ENCODE measurements at places on chromosomes 13 and 19.

DNA sequence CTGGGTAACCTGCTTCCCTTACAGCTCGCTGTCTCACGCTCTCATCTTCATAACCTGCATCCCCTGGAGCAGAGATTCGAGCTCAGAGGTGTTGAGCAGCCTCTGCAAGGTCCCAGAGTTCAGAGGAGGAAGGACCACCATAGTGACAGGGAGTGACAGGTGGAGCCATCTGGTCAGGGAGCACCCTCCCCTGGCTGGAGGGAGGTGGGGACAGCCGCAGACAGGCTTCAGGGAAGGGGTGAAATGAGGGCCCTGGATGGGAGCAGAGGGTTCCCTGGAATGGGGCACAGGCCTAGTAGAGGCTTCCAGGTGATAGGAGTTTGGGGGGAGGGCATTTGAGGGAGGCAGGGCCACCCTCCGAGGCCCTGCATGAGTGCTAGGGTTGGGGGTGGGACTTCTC is 82.1 kb downstream of the ZNF429 start:
- DNase-seq, result no peak

- no peak for DNase-seq
Measured at GRCh38 chr13:35672611-35673010, 196.1 kb upstream of the MAB21L1 start.

- no peak for DNase-seq
Measured at GRCh38 chr19:2771786-2772674, 11.0 kb downstream of the SGTA start.

DNA sequence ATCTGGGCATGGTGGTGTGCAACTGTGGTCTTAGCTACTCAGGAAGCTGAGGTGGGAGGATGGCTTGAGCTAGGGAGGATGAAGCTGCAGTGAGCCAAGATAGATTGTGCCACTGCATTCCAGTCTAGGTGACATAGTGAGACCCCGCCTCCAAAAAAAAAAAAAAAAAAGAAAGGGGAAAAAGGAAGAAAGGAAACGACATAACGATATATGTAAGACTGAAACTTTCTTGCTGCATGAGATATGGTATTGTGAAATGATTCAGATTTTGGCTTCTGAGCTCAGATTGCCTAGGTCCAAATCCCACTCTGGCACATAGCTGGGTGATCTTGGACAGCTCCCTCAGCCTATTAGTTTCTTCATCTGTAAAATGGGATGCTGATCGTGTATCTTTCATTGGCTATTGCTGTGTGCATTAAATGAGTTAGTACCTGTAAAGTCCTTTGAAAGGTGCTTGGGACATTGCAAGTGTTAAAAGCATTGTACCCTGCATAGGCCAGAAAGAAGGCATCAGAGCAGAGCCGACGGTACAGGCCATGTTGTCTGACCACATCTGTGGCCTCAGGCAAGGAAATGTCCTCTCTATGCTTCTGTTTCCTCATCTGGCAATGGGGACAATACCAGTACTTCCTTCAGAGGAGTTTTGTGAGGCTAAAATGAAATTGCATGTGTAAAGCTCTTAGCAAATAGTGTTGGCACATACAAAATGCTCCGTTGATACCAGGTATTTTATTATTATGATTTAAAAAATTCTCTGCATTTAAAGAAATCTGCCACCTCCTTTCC is 32.6 kb upstream of the SLC46A3 start:
- no peak for DNase-seq

DNA sequence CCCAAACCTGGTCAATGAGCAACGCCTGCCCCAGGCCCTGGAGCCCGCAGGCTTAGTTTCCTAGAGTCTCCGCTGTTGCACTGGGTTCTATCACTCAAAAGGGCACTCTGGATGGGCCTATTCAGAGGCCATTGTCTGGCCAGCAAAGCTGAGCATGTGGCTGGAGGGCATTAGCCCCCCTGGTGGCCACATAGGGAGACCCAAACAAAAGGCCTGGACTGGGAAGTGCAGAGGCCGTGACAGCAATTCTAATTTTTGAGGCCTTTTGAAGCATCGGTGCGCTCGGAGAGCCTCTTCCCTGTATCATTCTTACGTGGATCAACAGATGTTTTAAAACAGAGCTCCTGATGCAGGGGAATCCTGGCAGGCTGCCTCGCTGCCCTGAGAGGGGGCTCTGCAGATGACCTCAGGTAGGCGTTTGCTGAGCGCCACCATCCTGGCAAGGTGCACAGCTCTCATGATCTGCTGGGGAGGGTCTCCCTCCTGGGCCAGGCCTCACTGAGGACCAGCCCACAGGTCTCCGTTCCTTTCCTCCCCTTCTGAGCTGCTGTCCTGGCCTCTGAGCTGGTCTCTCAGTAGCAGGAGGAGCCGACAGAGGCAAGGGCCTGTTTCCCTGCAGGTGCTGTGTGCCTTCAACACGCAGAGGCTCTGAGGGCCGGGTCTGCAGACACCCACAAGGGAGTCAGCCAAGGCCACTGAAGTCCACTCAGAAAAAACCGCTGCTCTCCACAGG is 190.5 kb downstream of the URI1 start:
- no peak for DNase-seq

DNA sequence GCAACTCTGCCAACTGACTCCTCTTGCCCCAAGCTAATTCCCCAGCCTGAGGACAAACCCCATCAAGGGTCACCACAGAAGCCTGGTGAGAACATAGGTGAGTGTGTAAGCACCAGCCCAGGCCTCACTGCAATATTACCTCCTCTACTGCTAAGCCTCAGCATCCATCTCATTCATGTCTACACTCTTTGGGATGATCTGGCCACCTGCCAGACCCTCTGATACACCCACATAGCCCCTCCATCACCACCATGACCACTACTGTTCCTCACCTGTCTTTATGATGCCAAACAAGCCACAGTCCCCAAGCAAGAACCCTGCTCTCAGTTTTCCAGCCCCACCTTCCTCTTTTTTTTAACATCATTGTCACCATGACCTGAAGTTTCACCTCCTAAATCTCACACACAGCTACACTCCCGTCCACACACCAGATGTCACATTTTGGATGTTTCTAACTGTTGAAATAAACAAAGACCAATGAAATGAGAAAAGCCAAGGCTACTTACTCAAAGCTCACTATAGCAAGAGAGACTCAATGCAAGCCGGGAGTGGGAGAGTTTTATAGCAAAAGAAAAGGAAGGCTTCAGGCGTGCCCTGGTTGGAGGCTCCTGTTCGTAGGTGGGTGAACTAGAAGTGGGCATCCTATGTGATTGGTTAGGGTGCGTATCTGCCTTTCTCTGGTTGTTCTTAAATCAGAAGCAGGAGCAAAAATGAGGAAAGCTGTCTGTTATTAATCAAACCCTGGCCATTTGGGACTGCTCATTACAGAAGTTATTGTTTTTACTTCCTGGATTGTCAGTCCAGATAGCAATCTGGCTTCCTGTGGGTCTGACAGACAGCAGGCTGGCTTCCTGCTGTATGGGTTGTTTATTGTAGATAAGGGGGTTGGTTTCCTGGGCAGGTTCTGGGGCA is 2.0 kb downstream of the ZNF792 start:
- no peak for DNase-seq

GRCh38 chr13:97282705-97283104 is 60.6 kb downstream of the MBNL2 start:
- no peak for DNase-seq

DNA sequence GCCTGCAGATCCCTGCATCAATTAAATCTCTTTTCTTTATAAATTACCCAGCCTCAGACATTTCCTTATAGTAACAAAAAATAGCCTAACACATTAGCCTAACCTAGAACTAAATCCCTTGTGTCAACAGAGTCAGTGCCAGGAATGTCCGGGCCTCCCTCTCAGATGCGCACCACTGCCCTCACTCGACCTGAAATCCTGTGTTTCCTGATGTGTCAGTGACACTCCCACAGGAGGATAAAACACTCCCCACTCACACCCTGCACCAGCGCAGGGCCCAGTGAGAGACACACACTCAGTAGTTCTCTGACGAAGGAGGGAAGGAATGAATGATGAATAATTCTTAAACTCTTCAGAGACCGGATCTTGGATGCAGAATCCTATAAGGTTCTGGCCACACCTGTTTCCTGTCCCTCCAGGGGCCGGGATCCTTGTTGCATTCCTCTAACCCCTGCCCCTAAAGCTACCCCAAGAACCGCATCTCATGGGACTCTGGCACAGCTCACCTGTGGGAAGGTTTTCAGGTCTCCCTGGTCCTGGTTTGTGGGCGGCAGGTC is 3.1 kb downstream of the CEACAM3 start:
- no peak for DNase-seq

DNA sequence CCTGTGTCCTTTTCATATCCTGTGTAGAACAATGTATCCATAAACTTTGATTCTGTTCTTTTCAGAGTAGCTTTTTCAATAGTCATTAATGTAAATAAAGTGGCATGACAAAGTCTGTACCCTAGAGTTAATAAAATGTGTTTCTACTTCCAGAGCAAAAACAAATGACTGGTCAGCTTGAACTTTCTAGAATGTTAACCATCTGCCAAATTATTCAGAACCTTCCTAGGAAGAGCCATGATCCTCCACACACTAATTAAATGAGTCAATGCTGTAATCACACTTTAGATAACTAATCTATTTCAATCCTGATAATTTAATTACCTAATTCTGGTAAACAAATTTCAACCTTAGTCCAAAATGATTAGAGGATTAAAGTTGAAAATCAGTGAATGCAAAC is 73.2 kb downstream of the DIAPH3 start:
- DNase-seq, result no peak

DNA sequence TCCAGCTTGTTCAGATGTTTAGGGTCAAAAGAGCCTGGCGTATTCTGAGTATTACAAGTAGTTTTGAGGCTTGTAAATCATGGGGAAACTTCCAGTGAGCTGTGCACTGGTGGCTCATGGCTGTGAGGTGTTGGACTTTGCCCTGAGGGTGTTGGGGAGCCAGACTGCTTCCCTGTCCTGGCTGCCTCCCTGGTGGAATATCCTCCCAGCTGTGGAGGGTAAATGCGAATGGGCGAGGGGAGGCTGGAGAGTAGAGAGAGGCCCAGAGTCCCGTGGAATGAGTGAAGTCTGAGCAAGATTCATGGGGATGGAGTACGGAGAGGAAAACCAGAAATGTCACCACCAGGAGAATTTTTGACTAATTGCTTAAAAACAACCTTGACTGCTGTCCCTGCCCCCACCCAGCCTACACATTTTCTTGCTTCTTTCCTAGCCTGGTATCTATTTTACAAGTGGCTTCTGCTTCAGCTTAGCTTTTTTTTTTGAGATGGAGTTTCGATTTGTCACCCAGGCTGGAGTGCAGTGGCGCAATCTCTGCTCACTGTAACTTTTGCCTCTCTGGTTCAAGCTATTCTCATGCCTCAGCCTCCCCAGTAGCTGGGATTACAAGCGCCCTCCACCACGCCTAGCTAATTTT is 3.7 kb downstream of the SNRPA start:
- DNase-seq, result no peak

- no peak for DNase-seq
Measured at GRCh38 chr13:45368005-45368404, 27.0 kb upstream of the TPT1 start.

GRCh38 chr19:3471954-3472655 is 8.2 kb downstream of the SMIM24 start:
- DNase-seq, result no peak

- no peak for DNase-seq
Measured at GRCh38 chr13:42413484-42413815, 141.5 kb downstream of the AKAP11 start.

- no peak for DNase-seq
Measured at GRCh38 chr13:37914781-37915391, 45.3 kb upstream of the TRPC4 start.

GRCh38 chr19:6678690-6679109 is 8.7 kb upstream of the TNFSF14 start:
- DNase-seq, result no peak

DNA sequence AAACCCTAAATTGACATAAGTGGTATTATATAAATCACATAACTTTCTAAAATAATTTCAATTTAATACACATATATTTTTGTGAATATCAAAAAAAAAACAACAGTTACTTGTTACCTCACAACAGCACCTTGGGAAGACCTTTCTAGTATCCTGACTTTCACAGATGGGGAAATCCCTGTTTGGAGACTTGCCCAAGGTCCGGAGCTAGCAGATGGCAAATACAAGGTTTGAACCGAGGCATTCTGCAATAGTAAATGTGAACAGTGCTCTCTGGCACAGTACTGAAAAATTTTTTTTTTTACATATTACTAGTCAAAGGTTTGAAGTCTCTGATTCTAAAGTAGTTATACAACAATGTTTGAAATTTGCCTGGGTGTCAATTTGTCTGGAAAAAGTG is 104.5 kb downstream of the SUCLA2 start:
- no peak for DNase-seq

DNA sequence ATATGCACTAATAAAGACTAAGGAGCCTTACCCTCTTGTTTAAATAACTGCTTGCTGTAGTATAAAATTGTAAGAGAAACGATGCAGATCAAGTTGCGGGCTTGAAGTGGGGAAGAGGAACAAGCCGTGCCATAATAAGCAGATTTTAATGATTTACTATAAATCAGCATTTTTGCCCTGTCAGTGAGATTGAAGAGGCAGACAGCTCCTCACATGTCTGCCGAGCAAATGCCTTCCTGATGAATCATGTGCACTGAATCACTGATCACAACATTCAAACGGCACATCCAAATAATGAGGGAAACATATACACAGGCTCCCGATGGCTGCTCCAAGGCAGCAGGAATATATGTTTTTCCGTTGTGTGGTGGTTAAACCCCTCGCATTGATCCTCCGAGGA is 282.9 kb downstream of the TSHZ3 start:
- DNase-seq, result no peak

DNA sequence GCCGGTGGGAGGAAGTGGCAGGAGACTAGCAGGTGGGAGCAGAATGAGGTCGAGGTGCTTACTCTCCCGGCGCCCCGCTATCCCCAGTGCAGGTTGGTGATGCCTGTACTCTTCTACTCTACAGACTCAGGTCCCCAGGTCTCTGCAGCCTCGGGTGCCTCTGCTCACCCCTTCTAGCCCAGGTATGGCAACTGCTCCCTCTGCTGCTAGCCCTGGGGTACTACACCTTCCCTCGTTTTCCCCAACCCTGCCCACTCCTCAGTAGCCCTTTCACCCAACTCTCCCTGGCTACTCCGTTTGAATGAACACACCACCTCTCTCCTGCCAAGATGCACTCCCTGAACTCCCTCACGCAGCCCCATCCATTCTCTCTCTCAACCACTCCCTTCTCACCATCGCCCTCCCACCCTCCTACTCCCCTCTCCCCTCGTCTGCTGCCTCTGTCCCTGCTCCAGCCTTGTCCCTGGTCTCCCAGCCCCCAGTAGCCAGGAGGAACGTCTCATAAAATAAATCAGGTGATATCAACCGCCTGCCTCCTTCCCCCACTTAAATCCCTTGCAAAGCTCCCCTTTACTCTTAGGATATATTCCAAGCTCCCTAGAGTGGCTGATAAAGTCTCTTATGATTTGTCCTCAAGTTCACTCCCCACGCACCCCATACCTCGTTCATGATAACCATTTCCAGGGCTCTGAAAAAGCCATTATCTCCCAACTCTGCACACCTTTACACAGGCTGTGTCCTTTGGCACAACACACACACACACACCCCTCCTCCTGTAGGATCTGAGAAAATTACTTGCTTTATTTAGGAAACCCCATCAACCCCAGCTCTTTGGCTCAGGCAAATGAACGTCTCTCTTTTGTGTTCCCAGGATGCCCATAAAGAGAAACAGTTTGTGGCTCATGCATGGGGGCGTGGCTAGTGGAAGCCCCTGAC is 8.2 kb upstream of the MEIS3 start:
- peak; percentile 50 for DNase-seq
